NCI-H2171 (cell line): ENCODE measurements at places on chromosomes 3 and 15.

DNA sequence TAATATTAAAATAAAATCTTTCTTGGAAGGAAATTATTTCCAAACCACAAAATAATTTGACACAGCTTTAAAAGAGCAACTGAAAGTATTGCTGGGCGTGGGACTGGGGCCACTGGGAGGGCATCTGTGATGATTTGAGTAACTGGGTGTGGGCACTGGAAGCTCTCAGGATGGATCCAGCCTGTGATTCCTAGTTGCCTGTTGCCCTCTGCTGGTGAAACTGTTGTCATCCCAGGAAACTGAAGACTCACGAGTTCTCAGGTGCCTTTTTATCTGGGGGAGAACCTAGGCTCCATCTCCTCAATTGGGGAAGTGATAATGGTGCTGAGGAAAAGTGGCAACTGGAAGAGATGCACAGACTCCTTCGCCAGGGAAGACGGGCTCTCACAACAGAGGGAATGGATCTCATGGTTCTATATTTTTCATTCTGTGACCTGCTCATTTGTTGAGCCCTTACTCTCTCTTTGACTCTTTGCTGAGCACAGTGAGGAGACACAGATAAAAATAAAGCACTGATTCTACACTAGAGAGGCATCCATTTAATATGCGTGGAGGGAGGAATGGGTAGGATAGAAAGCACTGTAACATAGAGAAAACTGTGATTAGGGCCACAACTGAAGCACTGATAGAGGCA lies 61.6 kb downstream of the TPRG1 start:
- DNase-seq: peak; percentile 46

GRCh38 chr3:170189398-170190256 lies 8.1 kb upstream of the PHC3 start:
- no peak for DNase-seq

DNA sequence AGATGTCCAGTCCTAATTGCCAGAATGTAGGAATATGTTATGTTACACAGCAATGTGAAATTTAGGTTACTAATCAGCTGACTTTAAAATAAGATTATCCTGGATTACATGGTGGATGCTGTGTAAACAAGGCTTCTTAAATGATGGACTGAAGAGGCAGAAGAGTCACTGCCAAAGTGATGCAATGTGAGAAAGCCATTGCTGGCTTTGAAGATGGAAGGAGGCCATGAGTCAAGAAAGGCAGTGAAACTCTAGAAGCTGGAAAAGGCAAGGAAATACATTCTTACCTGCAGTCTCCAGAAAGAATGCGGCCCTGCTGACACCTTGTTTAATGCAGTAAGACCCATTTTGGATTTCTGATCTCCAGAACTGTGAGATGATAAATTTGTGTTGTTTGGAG lies 179.1 kb upstream of the ZPLD1 start:
- DNase-seq: no peak

DNA sequence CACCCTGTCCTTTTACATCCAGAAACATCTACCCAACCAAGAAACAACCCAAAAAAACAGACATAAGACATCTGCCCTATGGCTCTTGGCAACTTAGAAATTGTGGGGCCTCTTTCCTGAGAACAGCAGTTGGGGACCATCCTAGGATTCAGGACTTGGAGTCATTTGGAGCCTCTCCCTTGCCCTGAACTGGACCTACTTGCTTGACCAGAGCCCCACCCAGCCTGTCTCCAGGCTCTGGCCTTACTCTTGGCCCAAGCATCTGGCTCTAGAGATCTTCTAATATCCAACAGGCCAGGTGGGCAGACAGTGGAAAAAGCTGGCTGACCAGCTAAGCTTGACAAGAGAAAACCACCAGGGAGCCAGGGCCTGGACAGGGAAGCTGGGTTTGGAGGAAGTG lies 99.1 kb upstream of the C2CD4B start:
- DNase-seq: no peak

- DNase-seq: no peak
Measured at GRCh38 chr3:157427901-157428300, 8.7 kb upstream of the PTX3 start.

DNA sequence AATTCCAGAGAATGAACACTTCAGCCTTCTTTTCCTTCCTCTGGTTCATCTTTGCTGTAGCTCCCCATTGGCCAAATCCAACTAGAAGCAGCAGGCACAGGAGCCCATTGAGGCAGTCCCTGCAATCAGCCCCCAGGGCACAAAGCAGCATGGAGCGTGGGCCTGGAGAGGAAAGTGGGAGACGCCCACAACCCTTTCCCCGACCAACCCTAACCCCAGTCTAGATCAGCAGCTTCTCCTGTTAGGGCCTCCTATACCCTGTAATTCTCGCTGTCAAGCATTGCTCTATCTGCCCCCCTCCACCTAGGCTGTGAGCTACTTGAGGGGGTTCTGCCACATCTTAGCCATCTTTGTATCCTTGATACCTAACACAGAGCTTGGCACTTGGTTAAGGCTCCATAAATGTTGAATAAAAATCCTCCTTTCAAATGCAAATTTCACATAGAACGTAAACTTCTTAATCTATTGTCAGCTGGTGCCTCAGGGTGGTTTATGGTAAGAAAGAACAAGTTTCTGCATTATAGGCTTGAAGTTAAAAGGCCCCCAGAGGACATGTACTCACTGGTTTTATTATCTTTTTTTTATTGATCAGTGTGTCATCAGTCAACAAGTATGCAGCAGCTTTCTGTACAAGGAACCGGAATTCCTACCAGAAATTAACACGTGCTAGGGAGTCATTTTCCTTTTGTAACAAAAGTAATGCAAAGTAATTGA lies 97.9 kb upstream of the PFN2 start:
- no peak for DNase-seq

DNA sequence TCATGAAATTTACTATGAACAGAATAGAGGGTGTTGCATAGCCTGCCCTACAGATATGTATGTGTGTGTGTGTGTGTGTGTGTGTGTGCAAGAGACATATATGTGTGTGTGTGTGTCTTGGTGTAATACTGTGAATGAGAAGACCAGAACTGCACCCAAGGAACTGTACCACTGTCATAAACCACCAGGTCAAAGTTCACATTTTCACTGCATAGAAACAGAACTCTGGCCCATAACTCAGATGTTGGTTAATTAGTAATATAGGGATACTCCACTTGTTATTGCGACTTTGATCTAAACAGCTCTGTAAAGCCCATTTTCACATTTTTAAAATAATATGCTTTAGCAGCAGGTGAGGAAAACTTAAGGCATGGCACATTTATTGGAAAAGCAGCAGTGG lies 111.8 kb downstream of the IGF2BP2 start:
- DNase-seq: no peak

- no peak for DNase-seq
Measured at GRCh38 chr3:65356331-65357248, 668.8 kb upstream of the ADAMTS9 start.

DNA sequence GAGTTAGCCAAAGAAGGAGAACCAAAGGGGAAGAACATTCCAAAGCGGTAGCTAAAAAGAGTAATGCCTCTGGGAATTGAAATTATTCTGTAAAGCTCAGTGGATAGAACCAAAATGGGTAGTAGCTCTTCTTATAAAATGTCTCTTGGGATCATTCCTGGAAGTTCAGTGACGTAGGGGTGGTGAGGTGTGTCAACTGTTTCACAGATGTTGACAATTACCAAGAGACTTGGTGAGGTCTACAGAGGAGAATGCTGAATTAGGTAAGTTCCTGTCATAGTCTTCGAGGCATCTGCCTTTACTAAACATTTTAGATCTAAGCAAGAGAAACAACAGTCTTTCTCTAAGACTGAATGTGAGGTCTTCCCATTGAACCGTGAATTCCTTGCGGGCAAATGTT lies 67.8 kb downstream of the TPRG1 start:
- DNase-seq: no peak

DNA sequence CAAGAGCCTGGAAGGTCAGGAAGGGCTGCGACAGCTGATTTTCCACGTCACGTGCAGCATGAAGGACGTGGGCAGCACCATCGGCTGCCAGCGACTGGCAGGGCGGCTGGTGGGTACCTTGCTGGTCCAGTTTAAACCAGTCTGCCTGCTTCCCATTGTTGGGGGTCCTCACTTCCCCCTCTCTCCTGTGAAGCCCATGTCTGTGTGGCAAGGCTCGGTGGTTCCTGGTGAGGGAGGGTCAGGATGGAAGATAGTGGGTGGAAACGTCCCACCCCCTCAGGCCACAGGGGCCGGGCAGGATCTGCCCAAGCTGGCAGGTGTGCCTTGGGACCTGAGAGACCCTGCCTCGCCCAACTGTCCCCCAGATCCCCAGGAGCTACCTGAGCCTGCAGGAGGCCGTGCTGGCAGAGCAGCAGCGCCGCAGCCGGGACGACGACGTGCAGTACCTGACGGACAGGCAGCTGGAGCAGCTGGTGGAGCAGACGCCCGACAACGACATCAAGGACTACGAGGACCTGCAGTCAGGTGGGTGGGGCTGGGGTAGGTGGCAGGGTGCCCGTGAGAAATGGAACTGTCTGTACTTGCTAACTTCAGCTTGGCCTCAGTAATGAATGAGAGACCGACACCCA lies 108.2 kb downstream of the LRRK1 start:
- DNase-seq: peak; percentile 69

GRCh38 chr3:160381470-160381869 lies 17.6 kb downstream of the IFT80 start:
- DNase-seq: no peak

DNA sequence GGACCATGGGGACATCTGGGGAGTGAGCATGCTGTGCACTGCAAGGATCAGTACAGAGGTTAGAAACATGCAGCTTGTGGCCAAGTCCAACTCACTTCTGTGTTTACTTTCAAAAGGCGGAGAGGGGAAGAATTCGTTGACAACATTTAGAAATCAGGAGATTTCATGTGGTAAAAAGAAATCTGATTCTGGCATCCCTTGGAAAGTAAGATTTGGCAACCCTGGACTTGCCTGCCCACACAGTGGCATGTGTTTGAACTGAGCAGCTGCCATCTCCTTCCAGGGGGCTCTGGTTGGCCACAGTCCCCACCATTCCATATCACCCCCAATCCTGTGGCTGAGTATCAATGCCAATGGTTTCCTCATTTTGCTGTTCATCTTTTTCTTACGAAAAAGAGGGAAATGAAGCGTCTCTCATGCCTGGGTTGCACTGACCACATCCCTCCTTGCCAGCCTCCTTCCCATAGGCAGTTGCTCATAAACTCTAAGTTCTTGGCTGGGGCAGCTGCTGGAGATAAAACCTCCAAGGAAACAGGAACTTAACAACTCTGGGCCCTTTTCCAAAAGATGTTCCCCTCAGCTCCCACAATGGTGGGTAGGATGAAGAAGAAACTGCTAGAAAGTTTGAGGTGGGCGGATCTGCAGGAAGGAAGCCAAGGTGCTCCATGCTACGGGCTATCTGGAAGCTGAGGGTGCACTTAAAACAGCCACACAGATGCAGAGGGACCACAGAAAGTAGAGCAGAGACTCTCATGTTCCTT lies 29.2 kb downstream of the SLC6A11 start:
- no peak for DNase-seq

- DNase-seq: no peak
Measured at GRCh38 chr3:54888873-54889272, 39.0 kb downstream of the LRTM1 start.

- no peak for DNase-seq
Measured at GRCh38 chr15:39748276-39748675, 34.4 kb downstream of the FSIP1 start.

DNA sequence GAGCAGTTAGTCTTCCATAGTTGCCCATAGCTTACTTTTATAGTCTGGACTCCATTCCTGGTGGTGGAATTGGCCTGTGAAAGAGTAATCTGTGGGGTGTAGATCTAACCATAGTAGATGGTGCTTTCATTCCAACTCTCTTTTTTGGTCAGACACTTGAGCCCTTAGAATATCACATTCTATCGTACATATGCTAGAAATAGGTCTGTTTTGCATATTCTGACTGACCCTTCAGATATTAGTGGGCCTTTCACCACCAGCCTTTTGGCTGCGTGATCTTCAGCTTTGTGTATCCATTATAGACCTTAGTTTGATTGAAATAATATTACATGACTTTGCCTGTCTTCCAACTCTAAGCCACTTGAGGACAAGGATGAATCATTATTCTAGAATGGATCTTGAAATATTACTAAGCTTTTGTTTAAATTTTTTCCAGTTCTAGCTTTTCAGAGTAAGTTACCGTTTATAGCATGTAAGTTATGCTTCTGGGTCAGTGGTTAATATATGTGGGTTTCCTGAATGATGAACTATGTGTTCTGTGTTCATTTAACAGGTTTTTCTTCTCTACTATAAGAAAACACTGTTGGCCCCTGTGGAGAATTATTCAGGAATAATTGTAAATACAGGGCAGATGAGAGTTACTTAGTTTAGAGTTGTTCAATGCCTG lies 8.7 kb downstream of the RAB7A start:
- no peak for DNase-seq

- DNase-seq: no peak
Measured at GRCh38 chr15:48596415-48596814, 49.1 kb downstream of the FBN1 start.

GRCh38 chr3:133568294-133569014 lies 5.0 kb upstream of the CDV3 start:
- no peak for DNase-seq
